ENCODE measurements at places on chromosomes 3 and 15. TPM values are rescaled to one million over a fixed set of nuclear protein-coding genes. Genes with fewer than 3 reads are reported as not detected.

GRCh38 chr3:169663951-169664820, 674 bp upstream of the MECOM start:
- DNase-seq, result no peak

- no peak for DNase-seq
Observed at GRCh38 chr15:52151353-52151752, 38.8 kb upstream of the BCL2L10 start.

GRCh38 chr3:24854748-24855147, 360.1 kb upstream of the THRB start:
- DNase-seq, result no peak

GRCh38 chr15:57150066-57150865, 226.0 kb upstream of the CGNL1 start:
- no peak for DNase-seq

DNA sequence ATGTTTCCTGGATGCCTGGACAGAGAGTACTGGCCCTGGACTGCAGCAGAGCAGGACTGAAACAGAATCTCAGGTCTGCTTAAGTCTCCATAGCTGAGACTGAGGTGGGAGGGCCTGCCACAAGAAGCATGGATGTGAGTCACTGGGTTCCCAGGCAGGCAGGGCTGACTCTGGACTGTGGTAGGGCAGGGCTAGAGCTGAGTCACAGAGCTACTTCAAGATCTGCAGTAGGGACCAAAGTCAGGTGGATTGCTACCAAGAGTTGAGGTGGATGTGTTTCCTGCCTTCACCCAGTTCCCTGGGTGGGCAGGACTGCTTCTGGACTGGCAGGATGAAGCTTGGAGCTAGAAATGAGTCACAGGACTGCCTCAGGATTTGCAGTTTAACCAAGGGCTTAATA, 282.9 kb downstream of the AGBL1 start:
- no peak for DNase-seq

DNA sequence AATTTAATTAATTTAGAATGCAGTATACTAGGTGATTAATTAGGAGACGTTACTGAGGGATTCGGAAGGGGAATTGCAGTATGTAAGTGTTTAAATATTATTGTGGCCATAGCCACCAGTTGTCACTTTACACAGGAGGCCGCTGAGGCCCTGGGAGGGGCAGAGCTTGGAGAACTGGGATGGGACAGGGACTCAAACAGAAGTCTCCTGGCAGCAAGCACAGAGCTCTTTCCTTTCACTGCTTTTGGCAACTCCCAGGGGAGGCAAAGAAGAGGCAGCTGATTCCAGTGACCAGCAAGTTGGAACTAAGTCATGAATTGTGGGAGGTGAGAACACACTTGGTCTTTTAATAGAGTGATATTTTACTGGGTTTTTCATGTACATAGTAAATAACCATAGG, 248.6 kb downstream of the RPLP1 start:
- DNase-seq, result no peak

- no peak for DNase-seq
Observed at GRCh38 chr15:29203718-29204368, 65.8 kb downstream of the NSMCE3 start.

DNA sequence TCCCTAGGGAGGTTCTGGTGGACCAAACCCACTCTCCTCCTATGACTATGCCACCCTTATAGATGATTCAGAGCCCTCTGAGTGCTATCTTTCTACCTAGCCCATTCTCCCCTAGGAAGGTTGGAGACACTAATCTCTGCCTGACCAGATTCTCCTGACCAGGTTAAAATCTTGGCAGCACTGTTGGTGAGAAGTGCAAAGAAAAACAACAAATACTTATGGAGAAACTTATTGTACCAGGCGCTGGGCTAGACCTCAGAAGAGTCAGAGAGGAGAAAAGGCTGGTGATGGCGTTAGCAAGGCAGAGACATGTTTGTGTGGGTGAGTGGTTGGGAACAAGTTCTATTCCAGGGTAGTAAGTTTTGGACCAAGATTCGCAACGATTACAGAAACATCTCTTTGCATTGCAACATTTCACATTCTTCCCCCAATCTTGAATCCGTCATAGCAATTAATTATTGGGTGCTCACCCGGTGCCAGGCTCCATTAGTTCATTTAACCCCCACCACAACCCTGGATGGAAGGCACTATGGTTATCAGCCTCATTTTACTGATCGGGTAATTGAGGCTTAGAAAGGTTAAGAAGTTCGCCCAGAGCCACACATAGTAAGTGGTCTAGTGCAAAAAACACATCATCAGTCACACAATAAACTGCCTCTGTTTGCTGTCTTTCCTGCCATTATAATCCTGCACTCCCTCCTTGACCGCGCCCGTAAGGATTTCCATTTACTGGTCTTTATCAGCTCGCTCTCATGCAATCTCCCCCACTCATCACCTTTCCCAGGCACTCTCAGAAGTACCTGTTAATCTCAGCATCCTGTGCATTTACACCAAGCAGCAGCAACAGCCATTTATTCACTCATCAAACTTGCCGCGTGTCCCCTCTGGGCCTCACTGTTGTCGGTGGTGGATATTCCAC, 655 bp upstream of the TSPAN3 start:
- no peak for DNase-seq

GRCh38 chr3:134955874-134956273, 160.8 kb downstream of the EPHB1 start:
- DNase-seq, result no peak

- DNase-seq, result no peak
Observed at GRCh38 chr15:52318729-52319500, 23.3 kb upstream of the MYO5C start.

- no peak for DNase-seq
Observed at GRCh38 chr15:31412824-31413223, 86.2 kb downstream of the KLF13 start.

The CD80 gene
- 1.5 TPM for total RNA-seq

The ZFAND6 gene
- total RNA-seq, result 49.1 TPM

The PP2D1 gene
- total RNA-seq, result not detected

The GP5 gene
- total RNA-seq, result 7.6 TPM

The XCR1 gene
- total RNA-seq, result not detected

The CHRD gene
- total RNA-seq, result not detected

The LIPC gene
- 2.1 TPM for total RNA-seq

The DENND6A gene
- total RNA-seq, result 32.5 TPM
